Tibial nerve (tissue), 4 donors: ENCODE measurements at places on chromosomes 5 and 9.
A peak's percentile ranks its signal among the peaks of the same experiment; 100 is the strongest.

- no peak for DNase-seq
Observed at GRCh38 chr9:132042324-132042723, 37.3 kb downstream of the MED27 start.

DNA sequence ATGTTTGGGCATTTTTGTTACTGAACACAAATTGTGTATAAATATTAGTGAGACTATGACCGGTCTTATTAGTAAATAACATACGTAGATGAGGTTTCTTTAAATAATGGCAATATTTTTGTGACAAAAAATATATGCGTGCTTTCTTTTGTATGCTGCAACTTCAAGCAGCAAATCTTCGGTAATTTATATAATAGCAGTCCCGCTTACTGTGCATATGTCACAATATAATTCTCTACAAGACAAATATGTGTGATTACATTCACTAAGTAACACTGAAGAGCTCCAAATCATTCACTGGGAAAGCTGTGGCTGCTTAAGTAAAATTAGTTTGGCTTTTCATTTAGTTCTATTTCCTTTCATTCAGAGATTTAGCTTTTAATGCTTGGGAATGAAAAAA, 376.0 kb downstream of the CYLC2 start:
- DNase-seq: no peak

- no peak for DNase-seq
Observed at GRCh38 chr5:150227606-150228273, 37.9 kb downstream of the SLC6A7 start.

- no peak for DNase-seq
Observed at GRCh38 chr9:99592834-99593574, 228.7 kb upstream of the NR4A3 start.

GRCh38 chr5:79582186-79582585, 30.1 kb upstream of the TENT2 start:
- DNase-seq: no peak

GRCh38 chr9:77632652-77633051, 15.5 kb downstream of the GNA14 start:
- no peak for DNase-seq

DNA sequence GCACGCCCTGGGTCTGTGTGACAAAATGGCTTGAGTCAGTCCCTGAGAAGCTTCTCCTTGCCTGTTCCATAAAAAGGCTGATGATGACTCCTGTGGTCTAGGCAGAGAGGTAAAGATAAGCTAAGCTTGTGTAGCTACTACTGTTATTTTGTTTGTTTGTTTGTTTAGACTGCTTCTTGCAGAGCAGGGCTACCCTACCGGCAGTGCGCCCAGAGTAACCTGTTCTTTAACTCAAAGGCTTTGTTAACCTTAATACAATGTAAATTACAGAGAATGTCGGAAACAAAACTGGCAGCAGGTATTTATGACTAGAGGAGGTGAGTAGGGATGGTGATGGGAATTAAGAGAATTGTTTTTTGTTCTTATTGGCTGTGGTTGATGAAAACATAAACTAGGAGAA, 87.6 kb downstream of the F2RL2 start:
- DNase-seq: no peak

DNA sequence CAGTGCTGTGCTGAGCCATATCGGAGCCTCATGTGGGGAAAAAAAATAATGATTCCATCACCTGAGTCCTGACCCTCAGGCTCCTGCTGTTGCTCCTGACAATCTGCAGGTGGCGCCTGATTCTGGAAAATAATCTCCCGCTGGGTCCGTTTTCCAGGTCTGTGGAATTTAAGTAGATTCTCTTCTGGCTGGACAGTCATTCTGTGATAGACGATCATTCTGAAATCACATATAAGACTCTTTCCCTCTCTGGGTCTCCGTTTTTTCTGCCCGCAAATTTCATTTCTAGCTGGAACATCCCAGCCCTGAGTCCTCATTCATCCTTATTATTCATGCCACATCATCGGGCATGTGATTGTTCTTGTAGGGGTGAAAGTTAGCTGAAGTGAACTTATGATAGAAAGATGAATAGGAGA, 22.1 kb upstream of the STXBP1 start:
- DNase-seq: peak; percentile 73

DNA sequence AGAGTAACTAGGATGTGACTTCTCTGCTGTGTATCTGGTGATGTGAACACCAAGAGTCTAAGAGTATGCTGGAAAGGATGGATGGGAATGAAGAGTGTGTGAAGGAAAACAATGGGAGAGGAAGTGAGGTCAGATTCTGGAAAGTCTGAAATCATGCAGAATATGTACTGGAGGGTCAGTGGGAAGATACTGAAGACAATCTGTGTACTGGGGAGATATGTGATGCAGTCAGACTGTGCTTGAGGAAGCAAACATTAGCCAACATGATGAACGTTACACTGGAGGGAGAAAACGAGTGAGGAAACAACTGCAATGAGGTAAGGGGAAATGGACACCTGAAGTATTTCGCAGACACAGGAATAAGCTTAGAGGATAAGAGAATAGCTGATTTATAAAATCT, 105.7 kb downstream of the NR3C1 start:
- no peak for DNase-seq

GRCh38 chr5:36606428-36607113, at the start of gene SLC1A3:
TSS of gene SLC1A3 (plus strand) at chr5:36606606. CDS start at chr5:36608424, 1,818 bp downstream.
- peak; percentile 33 for DNase-seq

- no peak for DNase-seq
Observed at GRCh38 chr5:45372629-45373028, 323.6 kb downstream of the HCN1 start.

DNA sequence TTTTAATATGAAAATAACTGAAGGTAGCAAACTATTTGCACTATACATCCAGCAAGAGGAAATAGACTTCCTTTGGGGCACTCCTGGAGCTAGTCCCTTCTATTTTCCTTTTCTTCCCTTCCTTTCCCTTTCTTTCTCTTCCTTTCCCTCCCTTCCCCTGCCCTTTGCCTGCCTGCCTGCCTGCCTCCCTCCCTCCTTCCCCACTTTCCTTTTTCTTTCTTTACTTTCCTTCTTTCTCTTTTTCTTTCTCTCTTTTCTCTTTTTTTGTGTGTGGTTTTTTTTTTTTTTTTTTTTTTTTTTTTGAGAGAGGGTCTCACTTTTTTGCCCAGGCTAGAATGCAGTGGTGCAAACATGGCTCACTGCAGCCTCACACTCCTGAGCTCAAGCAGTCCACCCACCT, 17.3 kb upstream of the CXXC5 start:
- no peak for DNase-seq

- no peak for DNase-seq
Observed at GRCh38 chr9:75891771-75892215, 1.3 kb downstream of the PCSK5 start.

DNA sequence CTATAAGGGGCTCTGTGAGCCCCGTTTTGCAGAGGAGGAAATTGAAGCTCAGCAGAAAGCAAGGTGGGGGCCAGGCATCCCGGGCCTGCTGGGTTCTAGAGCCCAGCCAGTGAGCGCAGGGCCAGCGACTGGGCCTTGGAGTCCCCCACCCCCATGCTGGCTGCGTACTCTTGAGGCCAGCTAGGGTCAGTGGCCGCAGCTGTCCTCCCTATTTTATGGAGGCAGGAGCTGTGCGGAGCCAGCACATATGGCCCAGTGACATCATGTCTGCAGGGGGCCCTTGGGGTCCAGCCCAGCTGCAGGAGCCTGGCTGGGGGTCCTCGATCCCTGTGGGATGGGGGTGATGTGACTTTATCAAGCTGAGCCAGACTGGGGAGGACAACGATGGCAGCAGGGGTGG, 71.3 kb downstream of the HMCN2 start:
- DNase-seq: no peak

- no peak for DNase-seq
Observed at GRCh38 chr5:167653645-167654106, 637.8 kb upstream of the WWC1 start.

DNA sequence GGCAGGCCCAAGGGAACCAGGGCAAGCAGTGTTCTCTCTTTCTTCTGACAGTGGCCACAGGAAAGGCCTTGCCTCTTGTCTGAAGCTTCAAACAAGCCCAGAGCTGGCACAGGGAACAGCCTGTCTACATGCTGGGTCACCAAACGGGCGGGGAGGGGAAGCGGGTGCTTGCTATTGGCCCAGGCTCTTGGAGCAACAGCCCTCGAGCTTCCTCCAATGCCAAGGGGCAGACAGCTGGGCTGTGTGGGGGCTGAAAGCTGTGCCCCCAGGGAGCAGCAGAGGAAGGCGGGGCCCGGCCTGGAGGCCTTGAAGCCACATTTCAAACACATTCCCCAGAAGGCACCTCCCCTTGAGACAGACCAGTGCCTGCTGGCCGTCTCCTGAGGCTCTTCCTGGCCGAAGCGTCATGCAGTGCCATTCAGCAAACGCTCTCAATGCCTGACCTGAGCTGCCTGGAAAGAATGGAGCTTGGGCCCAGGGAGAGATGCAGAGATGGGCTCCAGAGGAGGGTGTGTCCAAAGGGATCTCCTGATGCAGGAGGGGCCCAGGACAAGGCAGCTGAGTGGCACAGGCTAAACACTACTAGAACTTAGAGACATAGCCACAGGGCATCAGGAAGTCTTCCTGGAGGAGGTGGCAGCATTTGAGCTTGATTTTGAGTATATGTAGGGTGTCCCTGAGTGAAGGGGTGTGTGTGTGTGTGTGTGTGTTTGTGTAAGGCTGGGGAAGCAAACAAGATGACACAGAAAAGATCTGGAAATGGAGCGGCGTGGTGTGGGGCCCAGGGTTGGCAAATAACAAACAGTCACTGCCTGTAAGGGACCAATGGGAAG, 2.5 kb downstream of the FIBCD1 start:
- no peak for DNase-seq

- DNase-seq: peak; percentile 66
Observed at GRCh38 chr5:91419571-91420537, 36.7 kb upstream of the ARRDC3 start.

GRCh38 chr9:93819905-93820304, 135.2 kb downstream of the BARX1 start:
- DNase-seq: no peak

DNA sequence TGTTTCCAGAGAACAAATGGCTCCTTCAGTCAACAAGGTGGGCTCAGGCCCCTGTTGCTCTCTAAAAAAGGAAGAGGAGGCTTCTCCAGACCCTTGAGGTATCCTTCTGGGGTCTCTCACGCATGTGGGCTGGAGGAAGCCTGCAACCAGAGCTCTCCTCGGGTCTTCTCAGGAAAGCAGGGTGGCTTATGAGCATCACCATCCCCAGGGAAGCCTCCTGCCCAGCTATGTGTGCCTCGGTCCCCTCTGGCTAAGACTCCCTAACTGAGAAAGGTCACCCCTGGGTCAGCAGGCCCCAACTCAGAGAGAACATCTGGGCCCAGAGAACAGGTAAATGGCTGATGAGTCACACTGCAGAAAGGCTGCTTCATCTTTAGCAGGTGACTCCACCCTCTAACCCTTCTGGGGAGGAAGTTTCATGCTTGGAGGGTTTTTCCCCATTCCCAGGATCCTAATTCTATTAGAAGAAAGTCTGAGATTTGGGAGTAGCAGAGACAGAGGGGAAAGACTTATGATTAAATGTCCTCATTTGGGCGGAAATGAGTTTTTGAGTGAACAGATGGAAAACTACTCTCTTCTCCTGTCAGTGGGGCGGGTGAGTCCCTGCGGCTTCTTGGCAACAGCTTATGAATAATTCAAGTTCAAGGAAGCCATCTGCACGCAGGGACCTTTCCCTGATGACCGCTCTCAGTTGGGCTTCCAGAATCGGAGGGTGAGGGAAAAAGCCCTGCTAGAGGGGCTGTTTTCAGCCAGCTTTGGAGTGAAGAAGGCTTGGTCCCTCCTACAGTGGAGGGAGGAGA, 41.9 kb downstream of the TGFBI start:
- DNase-seq: no peak

DNA sequence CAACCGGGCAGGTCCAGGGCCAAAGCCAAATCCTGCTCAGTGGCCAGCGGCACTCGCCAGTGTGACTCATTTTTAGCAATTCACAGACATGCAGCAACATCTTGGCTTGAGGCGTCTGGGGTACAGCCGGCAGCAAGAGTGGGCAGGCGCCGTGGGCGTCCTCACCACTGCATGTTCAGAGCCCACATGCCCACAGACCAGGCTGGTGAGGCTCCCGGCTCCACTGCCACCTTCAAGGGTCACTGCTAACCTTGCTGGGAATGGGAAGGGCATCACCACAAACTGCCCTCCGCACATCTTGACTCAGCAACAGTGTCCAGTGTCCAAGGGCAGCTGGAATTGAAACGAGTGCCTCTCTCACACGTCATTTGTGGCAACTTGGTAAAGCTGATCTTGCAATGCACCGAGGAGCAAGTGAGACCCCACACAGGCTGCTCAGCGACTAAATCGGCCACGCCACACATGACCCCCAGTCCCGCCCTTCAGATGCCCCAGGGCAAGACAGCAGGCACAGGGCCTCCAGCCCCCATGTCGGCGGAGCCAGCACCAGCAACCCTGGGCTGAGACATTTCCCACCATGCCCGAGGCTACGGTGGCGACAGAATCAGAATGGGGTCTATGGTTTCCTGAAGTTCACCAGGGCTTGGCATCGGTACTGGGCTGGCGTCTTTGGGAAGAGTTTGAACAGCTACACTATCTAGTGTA, 140.3 kb downstream of the ROR2 start:
- no peak for DNase-seq

- DNase-seq: peak; percentile 65
Observed at GRCh38 chr9:23826120-23826629, at the start of gene ELAVL2. TSS of gene ELAVL2 (minus strand) at chr9:23826240. CDS start at chr9:23762234, 64,006 bp downstream.

DNA sequence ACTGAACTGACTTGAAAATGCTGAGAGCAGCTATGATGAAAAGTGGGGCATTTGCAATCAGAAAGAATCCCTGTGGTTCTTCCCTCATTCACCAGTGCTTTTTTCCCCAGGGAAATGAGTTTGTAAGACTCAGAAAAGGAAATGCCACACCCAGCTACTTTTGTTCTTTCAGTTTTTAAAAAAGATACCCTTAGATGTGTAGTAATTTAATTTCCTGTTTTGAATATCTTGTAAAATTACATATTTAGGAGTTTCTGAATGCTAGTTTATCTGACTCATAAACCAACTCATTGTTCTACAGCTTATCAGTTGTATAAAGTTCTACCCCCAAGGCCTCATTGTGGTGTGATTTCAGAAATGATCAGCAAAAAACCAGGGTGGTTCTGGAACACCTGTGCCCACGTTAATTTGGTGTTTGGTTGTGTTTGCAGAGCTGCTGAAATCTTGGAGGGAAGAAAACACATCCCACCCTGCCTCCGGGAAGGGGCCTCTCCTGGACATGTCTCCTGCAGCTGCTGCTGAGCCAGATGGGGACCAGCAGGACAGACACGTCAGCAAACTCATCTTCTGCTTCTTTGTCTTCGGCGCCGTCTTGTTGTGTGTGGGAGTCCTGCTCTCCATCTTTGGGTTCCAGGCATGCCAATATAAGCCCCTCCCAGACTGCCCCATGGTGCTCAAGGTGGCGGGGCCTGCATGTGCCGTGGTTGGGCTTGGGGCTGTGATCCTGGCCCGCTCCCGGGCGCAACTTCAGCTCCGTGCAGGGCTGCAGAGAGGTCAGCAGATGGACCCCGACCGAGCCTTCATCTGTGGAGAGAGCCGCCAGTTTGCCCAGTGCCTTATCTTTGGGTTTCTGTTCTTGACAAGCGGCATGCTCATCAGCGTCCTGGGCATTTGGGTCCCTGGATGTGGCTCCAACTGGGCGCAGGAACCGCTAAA, 2.8 kb downstream of the TMEM171 start:
- DNase-seq: no peak

GRCh38 chr5:74544811-74545210, 95.7 kb downstream of the ENC1 start:
- no peak for DNase-seq
